ENCODE measurements at places on chromosomes 4 and X.

- DNase-seq = peak; percentile 96
Observed at GRCh38 chr4:111064342-111064993, 441.6 kb upstream of the PITX2 start.

DNA sequence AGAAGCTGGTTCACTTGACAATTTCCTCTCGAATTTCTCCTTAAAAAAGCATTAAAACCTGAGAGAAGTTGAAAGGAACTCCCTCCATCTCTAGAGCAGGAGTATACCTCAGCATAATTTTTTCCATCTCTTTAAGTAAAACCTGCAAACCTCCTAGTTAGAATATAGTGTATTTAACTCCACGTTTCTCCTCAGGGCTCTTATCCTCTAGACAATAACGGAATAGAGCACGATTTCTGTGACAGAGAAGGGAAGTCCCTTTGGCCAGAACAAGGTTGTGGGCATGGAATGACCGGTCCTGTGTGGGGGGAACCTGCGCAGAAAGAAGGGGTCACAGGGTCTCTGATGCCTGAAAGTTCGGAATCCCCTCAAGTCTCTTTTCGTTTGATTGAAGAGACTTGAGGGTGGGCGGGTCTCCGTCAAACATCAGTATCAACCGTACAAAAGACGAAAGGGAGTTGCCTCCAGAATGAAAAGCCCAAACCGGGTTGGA, 697 bp downstream of the ZNF280C start:
- DNase-seq = no peak

DNA sequence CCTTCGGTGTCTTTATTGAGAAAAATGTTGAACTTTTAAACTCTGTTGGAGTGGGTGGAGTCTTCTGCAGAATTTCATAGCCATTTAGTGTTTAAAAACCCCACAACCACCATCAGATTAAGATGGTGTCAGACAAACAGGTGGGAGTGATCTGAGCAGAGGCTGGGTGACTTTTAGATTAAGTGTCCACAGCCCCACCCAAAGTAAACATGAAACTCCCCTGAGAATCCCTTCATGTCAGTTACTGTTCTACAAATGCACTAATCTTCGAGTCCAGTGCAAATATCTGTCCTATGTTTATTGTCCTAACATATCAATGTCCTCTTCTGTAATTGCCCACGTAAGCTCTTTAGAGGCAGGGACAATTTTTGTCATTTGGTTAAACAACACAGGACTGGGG, 175.6 kb upstream of the RBPJ start:
- DNase-seq = no peak

- peak; percentile 34 for DNase-seq
Observed at GRCh38 chrX:40543661-40544328, 37.0 kb upstream of the ATP6AP2 start.

DNA sequence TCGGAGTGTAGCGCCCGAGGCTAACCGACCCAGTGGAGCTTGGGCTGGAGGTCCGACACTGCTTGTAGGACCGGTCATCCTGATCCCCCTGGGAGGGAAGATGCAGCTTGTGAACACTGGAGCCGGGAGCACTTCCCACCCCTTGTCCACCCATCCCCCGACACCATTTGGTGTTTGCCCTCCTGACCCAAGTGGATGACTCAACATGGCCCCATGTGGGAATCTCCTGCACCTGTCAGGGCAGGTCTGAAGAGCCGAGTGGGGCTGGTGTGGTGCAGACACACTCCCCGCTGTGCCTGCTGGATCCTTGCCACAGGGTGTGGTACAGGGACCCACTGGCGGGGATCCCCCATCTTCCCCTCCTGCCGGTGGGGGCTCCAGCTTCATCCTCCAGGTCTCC, 90.0 kb upstream of the AFAP1 start:
- DNase-seq = no peak

- DNase-seq = no peak
Observed at GRCh38 chrX:87873347-87873941, 355.8 kb downstream of the KLHL4 start.

DNA sequence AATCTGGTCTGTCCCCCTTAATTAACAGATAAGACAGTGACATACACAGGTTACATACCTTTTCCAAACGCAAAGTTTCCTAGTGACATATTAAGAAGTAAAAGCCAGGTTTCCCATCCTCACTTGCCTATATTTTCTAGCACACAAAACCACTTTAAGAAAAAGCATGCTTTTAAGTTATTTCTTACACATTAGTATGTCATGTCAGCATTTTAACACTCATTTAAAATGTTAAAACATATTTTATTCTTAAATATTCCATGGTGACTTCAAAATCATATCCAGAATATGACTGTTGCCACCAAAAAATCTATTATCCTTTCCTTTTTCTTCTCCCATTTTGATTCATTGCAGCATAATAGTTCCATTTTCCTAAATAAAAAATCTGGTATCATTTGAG, 1830.2 kb downstream of the STIM2 start:
- DNase-seq = no peak

DNA sequence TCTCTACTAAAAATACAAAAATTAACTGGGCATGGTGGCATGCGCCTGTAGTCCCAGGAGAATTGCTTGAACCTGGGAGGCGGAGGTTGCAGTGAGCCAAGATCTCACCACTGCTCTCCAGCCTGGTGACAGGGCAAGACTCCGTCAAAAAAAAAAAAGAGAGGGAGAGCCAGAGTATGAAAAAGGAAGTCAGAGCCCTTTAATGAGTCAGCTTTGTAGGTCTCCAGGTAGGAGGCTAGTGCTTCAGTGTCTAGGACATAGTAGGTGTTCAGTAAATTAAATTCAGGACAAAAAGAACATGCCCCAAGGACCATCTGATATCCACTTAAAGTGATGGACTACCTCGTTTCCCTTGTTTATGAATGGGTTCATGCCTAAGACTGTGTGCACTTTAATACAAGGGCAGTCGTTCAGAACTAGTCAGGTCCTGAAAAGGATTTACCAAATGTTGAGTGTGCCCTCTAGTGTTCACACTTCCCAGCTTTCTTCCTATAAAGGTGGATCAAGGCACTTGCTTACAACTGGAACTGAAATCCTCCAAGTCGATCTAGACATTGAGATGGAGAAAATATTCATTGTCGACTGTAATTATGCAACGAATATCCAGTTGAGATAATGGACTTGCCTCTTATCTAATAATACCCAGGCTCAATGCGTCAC, 29.0 kb downstream of the F9 start:
- DNase-seq = peak; percentile 42

DNA sequence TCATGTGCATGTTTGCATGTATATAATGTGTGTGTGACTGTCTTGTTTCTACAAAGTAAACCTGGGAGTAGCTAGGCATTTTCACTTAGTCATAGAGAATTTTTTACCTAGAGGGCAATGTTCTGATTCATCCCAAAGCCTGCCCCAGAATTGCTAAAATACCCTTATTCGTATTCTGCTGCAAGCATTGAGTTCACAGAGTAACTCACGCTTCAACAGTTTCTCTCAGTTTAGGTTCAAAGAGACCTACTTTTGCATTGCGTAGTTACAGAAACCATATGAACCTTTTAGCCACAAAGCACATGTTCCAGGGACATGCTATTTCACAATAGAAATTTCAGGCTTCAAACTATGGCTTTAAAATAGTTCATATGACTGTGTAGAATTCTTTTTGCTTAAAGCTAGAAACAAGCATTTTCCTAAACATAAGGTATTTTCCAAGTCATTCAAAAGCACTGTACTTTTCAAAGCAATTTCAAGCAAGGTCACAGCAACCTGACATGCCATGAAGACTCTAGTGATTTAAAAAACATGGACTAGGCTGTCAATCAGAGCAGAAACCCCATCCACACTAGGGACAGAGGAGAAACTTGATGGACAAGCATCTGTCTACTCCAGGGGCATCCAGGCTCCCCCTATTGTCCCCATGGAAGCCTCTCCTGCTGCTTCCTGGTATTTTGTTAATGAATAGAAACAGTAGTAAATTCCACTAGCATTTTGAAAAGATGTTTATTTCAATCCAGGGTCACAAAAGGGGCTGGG, 81.5 kb upstream of the MAPK10 start:
- peak; percentile 25 for DNase-seq

DNA sequence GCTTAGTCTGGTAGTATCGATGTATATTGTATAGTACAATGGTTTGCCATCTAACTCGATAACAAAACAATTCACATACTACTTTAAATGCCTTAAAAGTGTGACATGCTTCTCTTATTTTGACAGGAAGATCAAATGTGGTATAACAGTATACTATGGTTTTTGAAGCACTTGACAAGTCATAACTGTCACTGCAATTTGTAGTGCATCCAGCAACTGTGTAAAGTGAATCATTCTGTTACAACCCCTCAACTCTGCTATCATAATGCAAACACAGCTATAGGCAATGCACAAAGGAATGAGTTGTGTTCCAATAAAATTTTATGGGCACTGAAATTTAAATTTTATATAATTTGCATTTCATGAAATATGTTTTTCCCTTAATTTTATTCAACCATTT, 14.0 kb downstream of the RAP1GDS1 start:
- DNase-seq = no peak

GRCh38 chr4:2796849-2797544, 4.1 kb downstream of the SH3BP2 start:
- no peak for DNase-seq

DNA sequence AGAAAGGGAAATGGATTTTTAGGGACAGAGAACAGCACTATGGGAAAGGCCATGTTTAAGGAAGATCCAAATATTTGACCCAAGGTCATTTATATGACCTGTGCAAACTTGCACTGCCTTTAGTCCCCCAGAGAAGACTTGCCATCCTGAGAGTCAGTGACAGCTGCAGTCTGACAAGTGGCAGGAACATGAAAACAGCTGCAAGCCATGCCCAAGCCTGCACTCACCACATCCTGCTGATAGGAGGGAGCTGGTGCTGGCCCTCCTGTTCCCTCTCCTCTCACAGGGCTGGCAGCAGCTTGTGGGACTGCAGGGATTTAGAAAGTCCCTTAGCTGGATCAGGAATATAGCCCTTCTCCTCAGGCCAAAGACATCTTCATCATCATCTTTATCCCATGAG, 187.7 kb downstream of the RAP1GDS1 start:
- DNase-seq = no peak

GRCh38 chr4:83110970-83111750, 3.4 kb downstream of the PLAC8 start:
- no peak for DNase-seq

DNA sequence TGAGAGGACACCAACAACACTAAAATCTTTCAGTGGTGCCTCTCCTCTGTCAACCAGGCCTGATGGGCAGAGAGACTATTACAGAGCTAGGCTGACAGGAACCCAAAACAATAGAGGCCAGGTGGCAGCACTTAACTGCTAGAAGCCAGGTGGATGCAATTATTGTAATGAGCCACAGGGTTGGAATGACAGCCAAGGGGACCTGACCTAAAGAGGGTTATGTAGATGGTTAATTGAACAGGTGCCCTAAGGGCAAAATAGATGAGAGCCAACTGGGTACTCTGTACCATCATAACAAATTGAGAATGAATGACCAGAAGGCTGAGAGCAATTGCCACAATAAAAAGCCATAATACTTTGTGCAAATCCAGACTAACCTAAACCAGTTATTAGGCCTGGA, 24.7 kb upstream of the FRAS1 start:
- DNase-seq = no peak

- DNase-seq = no peak
Observed at GRCh38 chr4:40190880-40191815, 5.7 kb upstream of the RHOH start.

- DNase-seq = no peak
Observed at GRCh38 chrX:25433307-25433706, 417.5 kb upstream of the ARX start.

- DNase-seq = no peak
Observed at GRCh38 chrX:10176121-10177003, 19.6 kb downstream of the CLCN4 start.

DNA sequence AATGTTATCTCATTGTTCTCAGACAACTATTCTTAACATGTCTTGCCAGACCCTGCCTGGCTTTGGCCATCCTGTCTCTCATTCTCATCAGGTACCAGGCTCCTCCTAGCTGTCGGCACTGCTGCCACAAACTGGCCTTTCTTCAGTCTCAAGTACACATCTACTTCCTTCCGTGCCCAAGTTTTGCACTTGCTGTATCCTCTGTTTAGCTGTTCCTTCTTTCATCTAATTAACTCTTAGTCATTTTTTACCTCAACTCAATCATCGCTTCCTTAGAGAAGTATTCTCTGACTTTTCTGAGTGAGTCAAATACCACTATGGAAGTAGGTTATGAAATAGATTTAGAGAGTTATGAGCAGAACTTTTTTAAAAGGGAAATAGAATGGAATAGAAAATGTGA, 19.7 kb downstream of the CXCL3 start:
- no peak for DNase-seq

- DNase-seq = no peak
Observed at GRCh38 chrX:49300703-49301102, 2.7 kb upstream of the GAGE10 start.

GRCh38 chrX:18666614-18667013, 5.3 kb downstream of the RS1 start:
- DNase-seq = no peak

DNA sequence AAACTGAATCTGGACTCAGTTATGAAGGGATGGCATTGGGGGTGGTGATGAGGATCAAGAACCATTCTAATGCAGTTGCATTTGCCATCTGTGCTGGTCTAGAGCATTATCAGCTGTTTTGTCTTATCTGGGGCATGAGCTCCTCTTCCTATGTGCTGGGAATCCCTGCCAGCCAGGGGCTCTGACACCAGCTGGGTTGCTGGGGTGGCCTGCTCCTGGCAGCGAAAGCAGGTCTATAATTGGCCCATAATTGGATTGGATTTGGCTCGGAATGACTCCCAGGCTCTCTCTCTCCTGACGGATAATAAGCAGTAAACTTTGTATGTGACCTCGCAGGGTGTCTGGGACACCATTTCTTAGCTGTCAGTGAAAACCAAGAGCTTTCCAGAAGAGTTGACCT, 34.1 kb downstream of the SMPX start:
- DNase-seq = no peak

DNA sequence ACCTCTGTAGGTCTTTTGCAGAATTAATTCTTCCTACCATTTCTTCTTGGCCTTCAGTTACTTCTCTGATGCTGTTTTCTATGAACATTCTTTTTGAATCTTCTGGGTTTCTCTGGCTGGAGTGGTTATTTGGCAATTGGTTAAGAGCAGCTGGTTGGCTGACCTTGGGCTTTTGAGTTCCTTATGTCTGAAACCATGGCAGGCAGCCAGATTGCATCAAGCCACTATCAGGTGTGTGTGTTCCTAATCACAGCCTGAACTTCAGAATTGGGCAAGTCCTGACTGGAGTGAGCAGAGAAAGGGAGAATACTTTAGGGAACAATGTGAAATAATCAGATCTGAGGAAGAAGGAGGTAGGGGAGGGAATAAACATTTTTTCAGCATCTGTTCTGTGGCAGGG, 90.2 kb downstream of the ARHGAP10 start:
- no peak for DNase-seq

- DNase-seq = no peak
Observed at GRCh38 chrX:48741834-48742233, 19.7 kb upstream of the GLOD5 start.

GRCh38 chr4:156390599-156391324, 437.1 kb upstream of the CTSO start:
- DNase-seq = no peak

- DNase-seq = no peak
Observed at GRCh38 chr4:150366487-150366999, 215.4 kb upstream of the MAB21L2 start.
